ENCODE measurements at places on chromosomes 7 and 10.

GRCh38 chr10:117086546-117086945, 51.5 kb downstream of the VAX1 start:
- no peak for DNase-seq

DNA sequence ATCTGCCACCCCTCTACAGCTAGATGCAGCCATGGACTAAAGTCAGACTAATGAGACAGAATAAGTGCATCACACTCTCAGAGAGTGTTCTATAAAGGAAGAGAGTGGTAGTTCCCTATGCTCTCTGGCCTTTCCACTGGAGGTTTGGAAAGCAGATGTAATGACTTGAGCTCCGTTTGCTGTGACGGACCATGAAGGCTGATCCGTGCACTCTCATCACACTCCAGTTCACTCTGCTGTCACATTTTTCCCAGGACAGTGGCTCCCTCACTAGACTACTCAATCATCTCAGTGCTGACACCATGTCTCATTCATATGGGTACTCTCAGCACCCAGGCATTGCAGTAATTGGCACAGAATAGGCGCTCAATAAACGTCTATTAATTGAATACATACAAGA, 20.4 kb downstream of the TRDMT1 start:
- no peak for DNase-seq

- DNase-seq = no peak
These were observed 22.0 kb downstream of the ADGRA1 start for GRCh38 chr10:133109711-133110110.

DNA sequence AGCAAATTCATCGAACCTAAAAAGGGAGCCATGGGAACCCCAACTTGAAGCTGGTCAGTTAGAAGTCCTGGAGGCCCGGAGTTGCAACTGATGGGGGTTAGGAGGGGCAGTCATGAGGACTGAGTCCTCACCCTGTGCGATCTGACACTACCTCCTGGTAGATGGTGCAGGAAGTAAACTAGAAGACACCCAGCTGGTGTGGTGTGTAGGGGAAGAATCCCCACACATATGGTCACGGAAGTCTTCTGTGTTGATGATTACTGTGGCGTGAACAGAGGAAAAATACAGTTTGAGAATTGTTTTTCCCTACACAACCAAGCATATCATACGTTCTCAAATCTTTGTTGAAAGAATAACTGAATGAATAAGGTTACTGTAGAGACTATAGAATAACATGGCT, 164.6 kb upstream of the KCTD7 start:
- no peak for DNase-seq

GRCh38 chr7:41574377-41574776, 128.5 kb downstream of the INHBA start:
- peak; percentile 40 for DNase-seq
